ENCODE measurements at places on chromosomes 4 and X. TPM values are rescaled to one million over a fixed set of nuclear protein-coding genes. Genes with fewer than 3 reads are reported as not detected.
A peak's percentile ranks its signal among the peaks of the same experiment; 100 is the strongest.

GRCh38 chr4:54038056-54038455 is 26.3 kb downstream of the CHIC2 start:
- DNase-seq, result no peak

DNA sequence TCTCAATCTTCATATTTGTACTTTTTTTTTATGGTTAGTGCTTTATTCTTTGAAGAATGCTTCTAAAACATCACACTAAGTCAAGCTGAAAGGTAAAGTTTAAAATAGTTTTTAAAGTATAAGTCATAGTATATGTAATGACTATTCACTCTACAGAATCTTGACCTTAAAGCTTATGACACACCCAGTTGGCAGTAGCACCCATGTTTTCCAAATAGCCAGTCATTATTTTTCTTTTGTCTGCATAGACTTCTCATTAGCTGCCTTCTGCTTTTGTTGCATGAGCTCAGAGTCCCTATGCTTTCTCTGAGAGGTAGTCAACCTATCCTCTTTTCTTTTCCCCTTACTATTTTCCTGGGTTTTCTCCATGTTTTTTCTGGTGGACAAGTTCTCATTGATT is 231.5 kb downstream of the PCDH18 start:
- no peak for DNase-seq

GRCh38 chr4:168694667-168695066 is 197.8 kb downstream of the PALLD start:
- DNase-seq, result no peak

DNA sequence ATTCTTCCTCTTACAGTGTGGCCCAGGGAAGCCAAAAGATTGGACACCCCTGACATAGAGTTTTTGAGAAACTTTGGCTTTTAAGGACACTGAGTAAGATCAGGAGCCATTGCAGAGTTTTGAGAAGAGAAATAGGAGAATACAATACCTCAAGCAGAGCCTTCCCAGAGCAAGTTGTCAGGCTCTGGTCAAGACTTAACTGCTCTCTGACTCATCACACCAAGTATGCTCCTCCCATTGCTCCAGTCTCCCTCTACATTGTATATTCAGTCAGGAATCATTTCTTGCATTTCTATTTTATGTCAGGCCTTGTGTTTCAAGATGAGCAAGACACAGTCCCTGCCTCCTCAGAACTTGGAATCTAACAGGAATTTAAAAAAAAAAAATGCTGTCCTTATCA is 176.4 kb upstream of the FMR1 start:
- DNase-seq, result no peak

GRCh38 chr4:75180790-75181776 is 248.2 kb downstream of the PARM1 start:
- peak; percentile 42 for DNase-seq

- no peak for DNase-seq
Measured at GRCh38 chr4:123589301-123589700, 192.7 kb downstream of the SPRY1 start.

DNA sequence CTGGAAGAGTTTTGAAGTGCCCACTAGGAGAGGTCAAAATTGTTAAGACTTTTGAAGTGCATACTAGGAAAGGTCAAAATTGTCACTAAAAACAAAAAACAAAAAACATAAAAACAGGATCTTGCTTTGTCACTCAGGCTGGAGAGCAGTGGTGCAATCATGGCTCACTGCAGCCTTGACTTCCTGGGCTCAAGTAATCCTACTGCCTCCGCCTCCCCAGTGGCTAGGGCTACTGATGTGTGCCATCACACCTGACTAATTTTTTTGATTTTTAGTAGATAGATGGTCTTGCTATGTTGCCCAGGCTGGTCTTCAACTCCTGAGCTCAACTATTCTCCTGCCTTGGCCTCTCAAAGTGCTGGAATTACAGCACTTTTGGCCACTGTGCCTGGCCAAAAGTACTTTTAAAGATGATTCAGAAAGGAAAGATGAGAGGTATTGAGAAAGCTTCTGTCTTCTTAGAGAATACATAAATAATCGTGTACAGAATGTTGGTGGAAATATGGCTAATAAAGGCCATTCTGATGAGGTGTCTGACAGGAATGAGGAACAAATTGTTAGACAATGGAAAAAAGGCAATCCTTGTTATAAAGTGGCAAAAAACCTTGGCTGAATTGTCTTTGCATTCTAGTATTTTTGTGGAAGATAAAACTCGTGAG is 43.3 kb upstream of the STX18 start:
- DNase-seq, result no peak

DNA sequence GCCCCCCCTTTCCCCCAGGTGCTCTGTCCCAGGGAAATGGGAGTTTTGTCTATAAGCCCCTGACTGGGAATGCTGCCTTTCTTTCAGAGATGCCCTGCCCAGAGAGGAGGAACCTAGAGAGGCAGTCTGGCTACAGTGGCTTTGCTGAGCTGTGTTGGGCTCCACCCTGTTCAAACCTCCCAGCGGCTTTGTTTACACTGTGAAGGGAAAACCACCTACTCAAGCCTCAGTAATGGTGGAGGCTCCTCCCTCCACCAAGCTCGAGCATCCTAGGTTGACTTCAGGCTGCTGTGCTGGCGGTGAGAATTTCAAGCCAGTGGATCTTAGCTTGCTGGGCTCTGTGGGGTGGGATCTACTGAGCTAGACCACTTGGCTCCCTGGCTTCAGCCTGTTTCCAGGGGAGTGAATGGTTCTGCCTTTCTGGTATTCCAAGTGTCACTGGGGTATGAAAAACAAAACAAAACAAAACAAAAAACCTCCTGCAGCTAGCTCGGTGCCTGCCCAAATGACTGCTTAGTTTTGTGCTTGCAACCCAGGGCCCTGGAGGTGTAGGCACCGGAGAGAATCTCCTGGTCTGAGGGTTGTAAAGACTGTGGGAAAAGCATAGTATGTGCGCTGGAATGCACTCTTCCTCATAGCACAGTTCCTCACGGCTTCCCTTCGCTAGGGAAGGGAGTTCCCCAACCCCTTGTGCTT is 41.7 kb downstream of the ITM2A start:
- peak; percentile 48 for DNase-seq

- no peak for DNase-seq
Measured at GRCh38 chr4:26958925-26959653, 98.4 kb downstream of the STIM2 start.

DNA sequence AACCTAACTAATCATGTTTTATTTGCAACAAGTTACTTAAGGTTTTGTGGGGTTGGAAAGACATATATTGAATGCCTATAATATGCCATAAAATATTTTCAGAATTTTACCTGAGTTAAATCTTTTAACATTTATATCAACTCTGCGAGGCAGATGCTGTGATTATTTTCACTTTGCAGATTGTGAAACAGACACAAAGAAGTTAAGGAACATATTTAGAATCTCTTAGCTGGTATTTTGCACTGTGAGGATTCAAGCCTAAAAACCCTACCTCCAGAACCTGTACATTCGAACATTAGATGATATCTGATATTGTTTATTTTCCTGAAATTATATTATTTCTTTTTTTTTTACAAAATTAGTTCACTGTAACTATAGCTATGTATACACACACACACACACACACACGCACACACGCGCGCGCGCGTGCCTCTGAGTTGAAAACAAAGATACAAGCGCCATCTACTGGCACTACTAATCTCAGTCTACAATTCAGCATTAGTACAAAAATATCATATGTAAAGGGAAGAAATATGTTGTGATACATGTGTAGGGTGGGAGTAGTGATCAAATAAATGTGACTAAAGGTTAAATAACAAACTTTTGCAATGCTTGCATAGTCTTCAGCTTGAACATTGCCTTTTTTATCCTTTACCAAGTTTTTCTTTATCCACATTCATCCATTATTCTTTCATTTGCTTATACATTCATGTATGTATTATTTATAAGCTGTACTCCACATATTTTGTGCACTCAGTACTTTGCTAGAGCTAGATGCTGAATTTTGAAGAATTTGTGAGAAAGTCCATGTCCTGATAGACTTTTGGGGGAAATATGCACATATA is 61.5 kb downstream of the ANXA10 start:
- DNase-seq, result peak; percentile 42

- DNase-seq, result no peak
Measured at GRCh38 chr4:164396439-164396838, 357.5 kb upstream of the SMIM31 start.

DNA sequence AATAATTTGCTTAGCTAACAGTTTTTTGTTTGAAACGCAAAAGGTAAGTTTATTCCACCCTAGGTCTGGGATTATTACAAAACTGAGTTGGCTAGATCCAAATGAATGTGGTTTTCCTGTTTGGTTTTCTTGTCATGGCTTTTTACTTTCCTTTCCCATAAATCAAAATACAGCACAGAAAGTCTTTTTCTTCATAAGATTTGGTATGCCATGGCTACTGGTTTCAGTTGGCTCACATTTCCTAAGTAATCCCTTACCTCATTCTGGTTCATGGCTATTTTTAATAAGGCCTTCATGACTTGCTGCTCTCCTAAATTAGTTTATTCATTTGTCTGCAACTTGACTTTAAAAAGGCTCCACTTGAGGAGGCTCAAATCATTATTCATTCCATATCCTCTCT is 12.9 kb upstream of the PAK3 start:
- no peak for DNase-seq

DNA sequence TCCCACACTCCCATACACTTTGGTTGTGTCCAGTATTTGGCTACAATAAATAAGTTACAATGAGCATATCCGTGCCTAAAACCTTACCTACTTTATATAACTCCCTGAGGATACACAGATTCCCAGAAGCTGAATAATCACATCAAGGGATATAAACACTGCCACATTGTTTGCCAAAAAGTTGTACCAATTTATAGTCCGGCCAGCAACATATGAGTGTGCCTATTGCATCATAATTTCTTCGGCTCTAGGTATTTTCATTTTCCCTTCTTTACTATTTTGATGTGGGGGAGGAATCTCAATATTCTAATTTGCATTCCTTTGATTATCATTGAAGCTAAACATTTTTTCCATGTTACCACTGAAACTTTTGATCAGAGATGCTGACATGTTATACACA is 146.4 kb downstream of the PCDH19 start:
- DNase-seq, result no peak

GRCh38 chr4:127917151-127917550 is 36.5 kb downstream of the PLK4 start:
- DNase-seq, result no peak

DNA sequence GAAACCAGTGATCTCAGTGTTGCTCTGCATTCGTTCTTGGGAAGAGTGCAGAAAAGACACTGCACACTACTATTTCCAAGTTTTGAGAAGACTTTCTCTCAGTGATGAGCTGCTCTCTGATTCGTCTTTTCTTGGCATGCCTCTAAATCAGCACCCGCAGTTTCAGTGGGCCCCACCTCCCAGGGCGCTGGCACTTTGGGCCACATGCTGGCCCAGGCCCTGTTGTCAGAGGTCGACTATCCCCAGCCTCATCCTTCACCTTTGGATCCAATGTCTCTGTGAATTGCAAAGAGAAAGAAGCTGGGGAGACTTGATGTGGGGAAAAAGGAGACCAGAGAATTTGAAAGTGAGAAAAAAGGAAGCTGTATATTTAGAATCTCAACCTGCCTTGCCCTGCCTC is 644.1 kb upstream of the PITX2 start:
- no peak for DNase-seq

- DNase-seq, result no peak
Measured at GRCh38 chrX:10157543-10157942, 768 bp downstream of the CLCN4 start.

- DNase-seq, result no peak
Measured at GRCh38 chr4:168304744-168305459, 13.7 kb downstream of the DDX60 start.

GRCh38 chr4:186770481-186771175 is 47.0 kb upstream of the FAT1 start:
- DNase-seq, result no peak

GRCh38 chr4:159177265-159178150 is 74.6 kb downstream of the RAPGEF2 start:
- DNase-seq, result no peak

DNA sequence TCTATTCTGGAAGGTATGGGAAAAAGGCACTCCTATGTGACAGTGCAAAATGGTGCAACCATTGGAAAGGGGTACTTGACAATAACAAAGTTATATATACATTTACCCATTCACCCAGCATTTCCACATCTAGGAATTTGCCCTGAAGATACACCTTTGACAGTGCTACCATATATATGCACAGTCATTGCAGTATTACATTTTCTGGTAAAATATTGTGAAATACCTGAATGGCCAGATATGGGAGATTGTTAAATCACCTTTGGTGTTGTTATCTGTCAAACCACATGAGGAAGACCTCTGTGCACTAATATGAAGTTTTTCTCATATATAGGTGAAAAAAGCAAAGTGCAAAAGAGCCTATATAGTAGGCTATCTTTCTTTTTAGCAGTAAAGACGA is 53.5 kb downstream of the SMAD1 start:
- no peak for DNase-seq

DNA sequence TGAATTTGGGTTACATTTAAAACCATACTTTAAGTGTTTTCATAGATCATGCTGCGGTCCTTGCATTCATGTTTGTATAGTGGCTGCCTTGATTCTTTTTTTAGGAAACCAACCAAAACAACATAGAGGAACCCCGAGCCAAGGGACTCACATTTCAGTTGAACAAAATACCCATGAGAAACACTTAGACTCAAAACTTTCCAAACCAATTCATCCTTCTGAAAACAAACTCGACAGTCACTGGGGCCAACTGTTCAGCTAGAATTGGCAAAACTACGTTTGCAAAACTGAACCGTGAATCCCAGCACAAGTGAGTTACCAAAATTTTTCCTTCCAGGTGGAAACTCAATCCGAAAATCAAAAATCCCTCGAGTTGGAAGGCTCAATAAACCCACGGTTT is 1.4 kb downstream of the ADGRA3 start:
- no peak for DNase-seq

DNA sequence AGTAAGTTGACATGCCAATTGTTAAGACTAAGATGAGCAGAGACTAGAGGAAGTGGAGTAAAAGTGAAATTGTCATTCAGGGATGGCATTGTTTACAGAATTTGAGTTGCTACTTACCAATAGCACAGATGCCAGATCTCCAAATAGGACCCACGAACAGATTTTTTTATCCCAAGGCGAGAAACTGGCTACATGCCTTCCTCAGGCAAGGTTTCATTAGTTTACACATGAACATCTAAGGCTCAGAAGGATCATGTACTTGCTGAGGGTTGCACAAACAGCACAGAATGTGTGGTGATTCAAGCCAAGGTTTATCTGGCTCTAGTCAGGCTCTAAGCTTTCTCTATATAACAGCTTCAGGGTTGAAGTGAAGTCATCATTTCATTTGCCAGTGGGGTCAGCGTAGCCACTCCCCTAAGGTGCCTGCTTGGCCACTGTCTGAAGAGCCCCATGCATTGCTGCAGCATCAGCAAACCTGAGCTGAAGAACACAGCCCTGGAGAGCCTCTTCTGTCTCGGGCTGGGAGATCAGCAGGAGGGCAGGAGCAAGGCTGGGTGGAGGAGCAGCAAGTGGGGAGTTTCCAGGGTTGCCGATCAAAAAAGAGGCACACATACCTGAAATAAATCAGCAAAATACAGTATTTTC is 193.0 kb upstream of the LCORL start:
- peak; percentile 66 for DNase-seq

MYL5 gene
- total RNA-seq, result 18.4 TPM

SATL1 gene
- 0.31 TPM for total RNA-seq

WDR17 gene
- total RNA-seq, result 2.0 TPM

CFAP99 gene
- total RNA-seq, result 0.35 TPM

GPR34 gene
- total RNA-seq, result not detected

MFAP3L gene
- total RNA-seq, result 5.1 TPM

HELQ gene
- 13.9 TPM for total RNA-seq

CSN1S1 gene
- total RNA-seq, result not detected

TEX11 gene
- total RNA-seq, result 0.24 TPM

PCDH11X gene
- 29.4 TPM for total RNA-seq

GLRA3 gene
- 0.09 TPM for total RNA-seq

ENPEP gene
- total RNA-seq, result 0.83 TPM
